ENCODE measurements at places on chromosomes 16 and 17.

- no peak for DNase-seq
Measured at GRCh38 chr16:67537636-67538591, 9.3 kb downstream of the RIPOR1 start.

GRCh38 chr16:69194488-69194887, 7.5 kb downstream of the SNTB2 start:
- DNase-seq, result no peak

GRCh38 chr16:15599303-15600070, 43.5 kb downstream of the MARF1 start:
- DNase-seq, result no peak

DNA sequence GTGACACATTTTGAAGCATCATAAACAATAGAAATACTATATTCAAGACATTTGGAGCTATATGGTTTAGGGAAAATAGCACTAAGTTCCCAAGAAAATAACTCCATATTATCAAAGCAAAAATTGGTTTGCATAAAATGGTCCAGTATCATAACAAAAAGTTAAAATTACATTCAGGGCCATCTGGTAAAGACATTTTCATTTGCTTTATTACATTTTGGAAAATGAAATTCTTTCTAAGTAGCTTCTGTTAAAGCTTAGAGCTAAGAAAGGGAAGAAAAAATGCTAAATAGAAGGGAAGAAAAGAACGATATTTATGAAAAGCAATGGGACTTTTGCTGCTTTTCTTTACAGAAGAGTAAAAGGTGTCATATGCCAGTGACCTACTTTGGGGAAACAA, 155.4 kb upstream of the GOT2 start:
- DNase-seq, result no peak

DNA sequence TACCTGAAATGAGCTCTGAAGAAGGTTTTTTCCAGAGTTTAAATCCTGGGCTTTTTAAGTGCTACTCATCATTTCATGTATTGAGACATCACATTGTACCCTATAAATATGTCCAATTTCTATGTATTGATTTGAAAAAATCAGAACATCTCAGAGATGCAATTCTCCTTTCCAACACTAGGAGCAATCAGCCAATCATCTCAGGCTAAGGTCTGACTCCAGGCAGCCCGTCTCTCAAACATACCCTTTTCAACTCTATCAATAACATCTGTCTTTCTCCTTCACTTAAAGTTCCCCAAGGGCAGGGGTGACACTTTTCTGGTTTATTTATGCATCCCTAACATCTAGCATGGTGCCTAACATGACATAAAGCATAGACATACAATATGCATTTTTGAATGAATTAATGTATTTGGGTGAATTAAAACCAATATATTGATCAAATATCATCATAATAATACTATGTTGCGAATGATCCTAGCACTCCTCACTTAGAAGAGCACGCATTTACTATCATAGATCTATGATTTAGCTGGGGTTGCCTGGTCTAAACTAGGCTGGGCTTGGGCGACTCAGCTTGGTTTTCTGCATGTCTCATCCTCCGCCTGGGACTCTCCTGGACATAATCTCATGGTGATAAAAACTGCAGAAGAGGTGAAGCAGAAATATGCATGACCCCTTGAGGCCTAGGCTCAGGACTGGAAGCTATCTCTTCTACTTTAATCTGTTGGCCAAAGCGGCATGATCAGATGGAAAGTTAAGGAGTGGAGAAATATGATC, 5.2 kb upstream of the CDH11 start:
- peak; percentile 21 for DNase-seq

DNA sequence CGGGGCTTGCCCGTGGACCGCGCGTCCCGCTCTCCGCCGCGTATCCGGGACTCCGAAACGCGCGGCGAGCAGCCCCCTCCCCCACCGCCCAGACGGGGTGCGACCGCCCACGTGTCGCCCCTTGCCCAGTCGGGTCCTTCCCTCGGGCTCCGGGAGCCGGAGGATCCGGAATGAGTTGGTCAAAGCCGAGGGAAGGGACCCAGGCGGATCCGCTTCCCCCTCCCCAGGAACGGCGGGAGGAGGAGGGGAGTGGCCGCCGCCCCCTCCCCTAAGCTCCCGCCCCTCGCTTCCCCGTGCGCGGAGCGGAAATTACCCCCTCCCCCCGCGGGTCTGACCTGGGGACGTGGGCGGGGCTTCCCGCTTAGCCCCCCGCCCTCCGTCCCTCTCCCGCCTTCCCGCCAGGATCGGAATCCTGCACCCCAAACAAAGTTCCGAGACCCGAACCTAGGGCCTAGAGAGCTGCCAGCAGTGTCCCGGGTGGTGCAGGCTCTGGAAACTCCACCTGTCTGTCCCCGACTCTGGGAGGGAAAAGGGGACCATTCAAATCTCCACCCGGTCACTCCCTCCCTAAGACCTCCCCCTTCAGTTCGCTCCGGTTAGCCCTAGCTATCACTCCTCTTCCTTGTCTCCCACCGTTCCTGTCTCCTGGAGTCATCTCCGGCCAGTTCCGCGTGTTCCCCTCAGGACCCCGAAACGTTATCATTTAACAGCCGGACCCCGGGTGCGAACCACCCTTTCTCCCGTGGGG, 1.0 kb upstream of the IGF2BP1 start:
- peak; percentile 72 for DNase-seq

DNA sequence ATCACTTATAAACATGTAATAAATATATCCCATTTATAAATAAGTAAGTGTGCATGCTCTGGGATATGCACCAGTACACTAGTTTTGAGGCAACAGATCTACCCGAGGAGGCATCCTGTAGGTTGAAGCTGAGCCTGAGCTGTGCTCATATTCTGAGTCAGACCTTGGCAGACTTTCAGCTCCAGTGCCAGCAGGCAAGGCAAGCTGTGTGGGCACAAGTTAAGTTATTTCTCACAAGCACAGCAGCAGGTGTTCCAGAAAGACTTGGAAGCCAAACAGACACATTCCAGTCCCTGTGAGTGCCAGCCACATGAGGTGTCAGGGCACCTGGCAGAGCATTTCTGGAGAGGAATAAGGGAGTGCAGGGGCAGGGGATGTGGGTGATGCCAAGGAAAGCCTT, 1.3 kb upstream of the CLEC19A start:
- DNase-seq, result no peak

DNA sequence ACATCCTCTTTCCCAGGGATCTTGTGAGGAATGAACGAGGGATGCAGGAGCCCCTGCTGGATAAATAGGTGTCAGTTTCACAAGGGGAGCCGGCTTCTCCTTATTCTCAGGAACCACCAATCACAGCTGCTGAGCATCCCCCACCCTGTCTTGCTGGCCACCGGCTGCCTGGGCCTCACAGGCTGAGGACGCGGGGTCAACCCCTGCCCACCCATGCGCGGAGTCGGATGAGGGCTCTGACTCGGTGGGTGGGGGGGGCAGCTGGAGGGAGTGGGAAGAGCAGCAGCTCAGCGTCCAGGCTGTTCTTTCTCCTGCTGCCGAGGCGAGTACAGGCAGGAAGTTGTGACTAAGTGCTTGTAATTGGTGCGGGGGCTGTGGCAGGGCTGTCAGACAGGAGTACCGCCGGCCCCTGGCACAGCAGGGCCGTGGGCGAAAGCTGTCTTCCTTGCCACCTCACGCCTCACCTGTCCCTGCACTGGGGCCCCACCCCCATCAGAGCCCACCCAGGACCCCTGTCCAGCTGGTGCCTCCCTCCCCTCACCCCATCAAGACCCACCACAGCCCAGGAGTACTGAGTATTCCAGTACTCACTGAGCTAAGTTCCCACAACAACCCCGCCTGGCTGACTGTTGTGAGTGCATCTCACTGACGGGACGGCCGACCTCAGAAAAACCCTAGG, 11.0 kb upstream of the DPEP1 start:
- DNase-seq, result peak; percentile 45

GRCh38 chr17:17628388-17629008, 37.0 kb upstream of the PEMT start:
- peak; percentile 37 for DNase-seq

- DNase-seq, result no peak
Measured at GRCh38 chr17:28508211-28508724, 2.1 kb downstream of the FOXN1 start.

DNA sequence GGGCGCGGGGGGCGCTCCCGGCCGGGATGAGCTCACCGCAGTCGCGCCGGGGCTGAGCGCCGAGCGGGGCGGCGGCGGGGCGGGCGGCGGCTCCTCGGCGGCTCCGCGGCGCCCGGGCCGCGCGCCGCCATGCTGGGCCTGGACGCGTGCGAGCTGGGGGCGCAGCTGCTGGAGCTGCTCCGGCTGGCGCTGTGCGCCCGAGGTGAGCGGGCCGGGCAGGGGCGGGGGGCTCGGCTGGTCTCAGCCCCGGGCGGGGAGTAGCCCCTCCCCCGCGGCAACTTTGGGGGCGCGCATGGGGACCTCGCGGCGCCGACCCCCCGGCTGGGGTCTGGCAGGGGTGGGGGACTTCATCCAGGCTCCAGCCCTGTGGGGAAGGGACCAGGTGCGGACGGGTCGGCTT, at the start of gene ARHGDIG:
Gene ARHGDIG, plus strand, starts transcription at position 40 of the 400 bp plus-strand sequence. Its CDS starts 90 bp downstream, at position 130.
- no peak for DNase-seq

DNA sequence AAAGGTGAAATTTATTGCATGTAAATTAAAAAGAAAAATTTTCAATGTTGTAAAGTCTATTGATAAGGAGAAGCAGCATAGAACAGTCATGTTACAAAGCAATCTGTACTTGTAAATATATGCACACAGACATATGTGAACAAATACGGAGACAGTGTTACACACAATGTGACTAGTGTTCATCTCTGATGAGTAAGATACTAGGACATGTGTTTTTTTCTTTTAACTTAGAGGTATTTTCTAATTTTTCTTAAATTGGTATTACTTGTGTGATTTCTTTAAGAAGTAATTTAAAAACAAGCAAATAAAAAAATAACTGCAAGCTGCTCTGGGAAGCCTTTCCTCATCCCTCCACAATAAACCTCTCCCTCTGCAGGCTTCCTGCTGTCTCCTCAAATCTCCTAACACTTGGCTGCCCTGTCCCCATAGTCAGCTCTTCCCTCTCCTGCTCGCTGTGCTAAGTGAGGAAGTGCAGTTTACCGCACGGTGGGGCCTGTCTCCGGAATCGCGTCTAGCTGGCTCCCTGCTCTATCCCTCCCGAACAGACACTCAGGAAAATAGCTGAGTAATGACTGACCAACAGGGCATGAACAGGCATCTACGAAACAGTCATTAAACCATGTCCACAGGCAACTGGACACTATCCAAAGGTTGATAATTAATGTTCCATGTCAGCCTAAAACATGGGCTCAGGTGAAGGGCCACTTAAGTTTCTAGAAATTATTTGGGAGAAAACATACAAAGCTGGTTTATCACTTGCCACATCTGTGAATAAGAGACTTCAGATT, 35.9 kb downstream of the CMTM4 start:
- DNase-seq, result no peak

DNA sequence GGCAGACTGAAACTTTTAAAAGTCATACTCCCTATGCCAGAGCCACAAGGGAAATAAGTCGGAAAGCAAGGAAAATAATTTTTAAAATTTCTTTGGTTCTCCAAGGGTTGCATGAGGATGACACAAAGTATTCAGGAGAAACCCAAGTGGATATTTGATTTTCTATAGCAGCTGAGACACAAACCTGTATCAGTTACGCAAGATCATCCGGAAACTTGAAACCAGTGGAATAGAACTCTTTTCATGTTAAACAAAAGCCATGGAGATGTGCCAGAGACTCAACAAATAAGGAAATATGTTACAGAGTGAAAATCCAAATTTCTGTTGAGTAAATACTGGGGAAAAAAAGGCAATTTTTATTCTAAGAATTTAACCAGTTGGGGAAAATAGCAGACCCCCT, 294.7 kb downstream of the KIF2B start:
- DNase-seq, result no peak

GRCh38 chr16:66399930-66400329, 27.2 kb upstream of the BEAN1 start:
- DNase-seq, result no peak

- no peak for DNase-seq
Measured at GRCh38 chr17:27265333-27265732, 28.6 kb upstream of the WSB1 start.

GRCh38 chr16:23902034-23902747, 66.4 kb downstream of the PRKCB start:
- no peak for DNase-seq

- DNase-seq, result no peak
Measured at GRCh38 chr16:24717411-24717810, 12.0 kb upstream of the TNRC6A start.

DNA sequence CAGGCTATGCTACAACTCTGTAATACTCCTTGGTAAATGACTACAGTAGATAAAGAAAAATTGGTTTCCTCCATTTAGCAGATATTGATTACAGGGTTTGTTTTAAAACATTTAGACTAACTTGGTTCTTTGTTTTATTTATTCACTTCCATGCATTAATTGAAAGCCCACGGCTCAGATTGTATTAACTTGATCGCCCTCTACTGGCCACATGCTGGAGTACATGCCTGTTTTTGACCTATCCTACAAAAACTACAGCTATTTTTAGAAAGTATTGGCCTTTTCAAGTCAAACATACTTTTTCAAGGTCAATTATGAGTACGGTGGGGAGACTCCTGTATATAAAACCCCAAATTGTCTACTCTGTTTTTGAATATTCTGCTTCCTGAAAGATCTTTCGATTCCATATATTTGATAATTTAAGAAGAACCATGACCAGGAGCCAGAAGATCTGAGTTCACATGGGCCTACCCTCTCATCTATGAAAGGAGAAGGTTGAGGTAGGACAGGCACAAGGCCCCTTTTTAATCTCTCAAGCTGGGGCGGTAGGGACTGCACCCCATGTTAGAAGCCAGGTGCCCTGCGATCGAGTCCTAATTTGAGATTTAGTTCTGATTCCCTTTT, 51.8 kb downstream of the CA10 start:
- peak; percentile 73 for DNase-seq

DNA sequence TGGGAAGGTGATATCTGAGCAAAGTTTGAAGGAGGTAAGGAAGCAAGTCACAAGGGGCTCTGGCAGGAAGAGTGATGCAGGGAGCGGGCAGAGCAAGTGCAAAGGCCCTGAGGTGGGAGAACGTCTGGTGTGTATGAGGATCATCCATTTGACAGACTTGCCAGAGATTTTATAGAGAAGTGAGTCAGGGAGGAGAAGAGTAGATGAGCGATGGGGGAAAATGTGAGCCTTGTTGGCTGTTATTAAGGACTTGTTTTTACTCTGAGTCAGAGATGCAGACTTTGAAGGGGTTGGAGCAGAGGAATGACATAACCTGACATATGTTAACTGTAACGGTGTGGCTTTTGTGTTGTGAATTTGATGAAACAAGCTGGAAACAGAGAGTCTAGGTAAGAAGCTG, 3.5 kb upstream of the CLEC10A start:
- DNase-seq, result no peak

DNA sequence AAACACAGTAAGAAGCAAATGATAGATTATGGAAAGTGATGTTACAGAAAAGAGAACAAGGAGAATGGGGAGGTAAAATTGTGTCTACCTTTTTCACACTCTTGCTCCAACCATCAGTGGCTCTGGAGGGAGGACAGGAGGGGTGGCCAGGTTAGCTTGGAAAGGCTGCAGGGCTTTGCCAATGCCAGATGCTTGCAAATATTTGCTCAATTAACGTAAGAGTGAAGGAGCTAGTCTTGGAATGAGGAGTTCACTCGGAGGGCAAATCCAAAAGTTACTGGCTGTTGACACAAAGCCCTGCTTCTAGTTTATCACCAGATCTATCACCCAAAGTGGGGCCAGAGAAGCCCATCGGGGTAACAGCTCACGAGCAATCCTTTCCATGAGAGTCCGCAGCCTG, 7.4 kb upstream of the TNRC6C start:
- DNase-seq, result no peak

- no peak for DNase-seq
Measured at GRCh38 chr16:81711657-81712319, 67.3 kb upstream of the PLCG2 start.

GRCh38 chr16:15435216-15435864, 952 bp downstream of the BMERB1 start:
- no peak for DNase-seq

- DNase-seq, result no peak
Measured at GRCh38 chr17:9833922-9834321, 8.2 kb downstream of the GLP2R start.
